ENCODE measurements at places on chromosomes 7 and 10.

DNA sequence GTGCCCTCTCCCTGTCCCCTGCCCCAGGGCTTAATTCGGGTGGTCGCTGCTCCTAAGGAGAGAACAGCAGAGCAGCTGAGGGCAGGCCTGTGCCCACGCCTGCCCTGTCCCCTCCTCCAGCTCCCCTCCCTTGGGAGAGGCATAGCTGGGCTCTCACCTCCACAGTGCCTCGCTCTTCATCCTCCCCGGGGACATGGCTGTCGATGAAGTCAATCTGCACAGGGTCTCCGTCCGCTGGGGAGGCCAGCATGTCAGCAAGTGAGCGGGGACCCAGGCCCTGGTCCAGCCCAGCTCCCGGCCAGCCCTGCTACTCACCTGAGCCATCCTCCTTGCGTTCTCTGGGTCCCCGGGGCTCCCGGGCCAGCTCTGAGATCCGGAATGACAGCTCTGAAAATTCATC is 3.8 kb upstream of the SAP25 start:
- no peak for DNase-seq

DNA sequence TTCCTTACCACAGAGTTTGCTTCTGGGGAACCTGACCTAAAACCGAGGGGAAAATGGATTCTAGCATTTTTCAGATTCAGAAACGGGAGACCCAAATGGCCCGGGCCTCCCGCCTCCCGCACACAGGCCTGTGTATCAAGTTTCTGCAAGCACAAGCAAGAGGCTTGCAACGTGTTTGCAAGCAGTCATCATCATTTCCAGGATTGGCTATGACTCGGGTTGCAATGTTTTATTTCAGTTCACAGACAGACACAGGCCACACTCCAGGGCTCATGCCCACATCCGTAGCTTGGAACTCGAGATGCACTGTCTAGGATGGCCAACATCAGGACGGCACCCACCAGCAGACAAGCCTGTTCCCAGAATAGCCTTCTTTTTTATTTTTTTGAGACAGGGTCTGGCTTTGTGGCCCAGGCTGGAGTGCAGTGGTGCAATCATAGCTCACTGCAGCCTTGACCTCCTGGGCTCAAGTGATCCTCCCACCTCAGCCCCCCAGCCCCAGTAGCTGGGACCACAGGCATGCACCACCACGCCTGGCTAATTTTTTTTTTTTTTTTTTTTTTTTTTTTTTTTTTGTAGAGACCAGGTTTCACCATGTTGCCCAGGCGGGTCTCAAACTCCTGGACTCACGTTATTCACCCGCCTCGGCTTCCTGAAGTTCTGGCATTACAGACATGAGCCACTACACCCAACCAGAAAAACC is 68.1 kb upstream of the FOXK1 start:
- no peak for DNase-seq

- DNase-seq: no peak
Observed at GRCh38 chr7:47712416-47712815, 130.5 kb upstream of the TNS3 start.

GRCh38 chr10:14543046-14543903 is 212.6 kb upstream of the FRMD4A start:
- no peak for DNase-seq

DNA sequence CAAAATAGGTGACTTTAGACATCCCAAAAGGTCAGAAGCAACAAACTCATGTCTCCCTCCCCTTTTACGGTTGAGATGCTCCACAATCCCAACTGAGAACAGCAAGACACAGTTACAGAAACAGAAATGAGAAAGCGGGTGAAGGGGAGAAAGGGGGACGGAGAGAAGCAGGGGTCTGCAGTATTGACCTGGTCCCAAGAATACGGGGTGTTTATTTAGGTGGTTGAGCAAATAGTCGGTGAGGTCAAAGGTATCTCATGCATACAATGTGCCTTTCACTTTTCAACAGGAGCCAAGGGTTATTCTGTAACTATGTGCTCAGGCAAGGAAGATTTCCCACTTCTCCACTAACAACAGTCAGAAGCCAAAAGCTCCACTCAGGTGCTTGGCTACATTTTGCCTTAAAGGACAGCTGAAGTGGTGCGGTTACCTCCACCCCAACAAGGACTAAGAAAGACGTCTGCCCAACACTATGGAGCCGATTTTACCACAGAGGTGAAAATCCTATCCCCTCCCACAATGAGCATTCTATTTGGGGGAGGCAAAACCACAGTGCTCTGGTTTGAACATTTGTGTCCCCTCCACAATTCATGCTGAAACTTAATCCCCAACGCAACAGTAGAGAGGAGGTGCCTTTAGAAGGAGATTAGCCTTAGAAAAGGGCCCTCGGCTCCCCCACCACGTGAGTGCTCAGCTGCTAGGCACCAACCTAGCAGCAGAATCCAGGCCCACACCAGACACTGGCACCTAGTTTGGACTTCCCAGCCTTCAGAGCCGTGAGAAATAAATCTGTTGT is 77.9 kb downstream of the PARD3 start:
- DNase-seq: no peak

DNA sequence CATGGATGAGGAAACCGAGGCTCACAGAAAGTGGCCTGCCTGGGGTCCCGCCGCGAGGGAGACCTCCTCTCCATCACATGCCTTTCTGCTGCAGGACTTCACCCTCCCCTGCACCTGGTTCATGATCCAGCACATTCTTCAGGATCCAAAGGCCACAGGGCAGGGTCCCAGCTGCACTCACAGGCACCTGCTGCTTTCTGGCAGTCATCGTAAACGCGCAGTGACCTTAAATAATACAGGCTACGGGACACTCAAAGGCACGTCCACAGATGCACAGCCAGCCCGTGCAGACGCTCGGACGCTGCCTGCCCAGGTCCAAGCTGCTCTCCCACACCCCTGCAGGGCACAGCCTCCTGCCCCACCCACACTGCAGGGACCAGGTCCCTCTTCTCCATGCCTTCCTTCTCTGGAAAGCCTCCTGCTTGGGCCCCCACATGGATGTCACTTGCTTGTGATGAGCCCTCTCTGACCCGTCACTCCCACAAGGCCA is 49.9 kb downstream of the CALML3 start:
- no peak for DNase-seq

DNA sequence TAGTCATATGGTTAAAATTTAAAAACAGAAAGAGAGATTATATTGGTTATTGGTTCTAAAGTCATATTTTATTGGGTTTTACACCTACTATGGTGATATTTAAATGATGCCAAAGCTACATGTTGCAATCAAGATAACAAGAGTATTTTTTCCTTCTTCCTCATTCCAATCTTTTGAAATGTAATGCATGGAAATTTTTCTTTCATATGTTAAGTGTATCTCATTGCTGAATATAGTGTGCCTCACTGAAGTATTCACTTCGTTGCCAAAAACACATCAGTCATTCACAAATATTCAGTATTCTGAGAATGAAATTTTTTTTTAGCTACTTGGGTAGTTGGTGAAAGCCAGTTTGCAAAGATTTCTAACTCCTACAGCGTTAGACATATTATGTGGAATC is 19.5 kb downstream of the HDAC9 start:
- DNase-seq: no peak

DNA sequence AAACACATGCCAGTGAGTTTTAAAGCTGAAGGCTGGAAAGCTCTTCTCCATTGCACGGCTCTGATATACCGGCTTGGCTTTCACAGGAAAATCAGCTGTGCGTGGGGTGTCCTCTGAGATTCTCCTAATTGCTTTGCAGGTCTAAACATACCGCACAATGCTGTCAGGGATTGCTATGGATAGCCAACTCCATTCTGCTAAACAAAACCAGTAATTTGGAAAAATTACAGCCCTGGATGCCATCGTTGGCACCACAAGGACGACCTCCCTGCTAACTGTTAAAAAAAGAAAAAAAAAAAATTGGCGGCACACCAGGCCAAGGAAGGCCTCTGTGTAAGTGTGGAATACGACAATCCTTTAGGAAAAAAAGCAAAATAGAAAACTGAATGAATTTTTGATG is 118.6 kb upstream of the ADARB2 start:
- DNase-seq: no peak

GRCh38 chr10:129472696-129473555 is 5.9 kb downstream of the MGMT start:
- no peak for DNase-seq

GRCh38 chr7:142263598-142264380 is 5.9 kb upstream of the PRSS58 start:
- DNase-seq: no peak

DNA sequence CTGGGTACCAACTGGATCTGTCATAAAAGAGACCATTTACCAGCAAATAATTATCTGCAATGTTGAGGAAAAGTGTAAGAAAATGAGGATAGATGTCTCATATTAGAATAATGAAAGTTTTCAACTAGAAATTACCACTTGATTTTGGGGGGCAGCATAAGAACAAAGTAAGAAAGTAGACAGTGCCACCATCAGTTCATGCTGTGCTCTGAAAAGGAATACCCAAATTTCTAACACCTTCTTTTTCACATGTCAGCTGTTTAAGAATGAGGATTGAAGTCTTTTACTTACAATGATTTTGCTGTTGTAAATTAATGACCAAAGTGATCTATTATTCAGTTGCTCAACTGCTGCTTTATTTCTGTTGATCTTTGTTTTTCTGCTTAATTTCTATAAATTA is 578.3 kb downstream of the ETV1 start:
- DNase-seq: no peak

DNA sequence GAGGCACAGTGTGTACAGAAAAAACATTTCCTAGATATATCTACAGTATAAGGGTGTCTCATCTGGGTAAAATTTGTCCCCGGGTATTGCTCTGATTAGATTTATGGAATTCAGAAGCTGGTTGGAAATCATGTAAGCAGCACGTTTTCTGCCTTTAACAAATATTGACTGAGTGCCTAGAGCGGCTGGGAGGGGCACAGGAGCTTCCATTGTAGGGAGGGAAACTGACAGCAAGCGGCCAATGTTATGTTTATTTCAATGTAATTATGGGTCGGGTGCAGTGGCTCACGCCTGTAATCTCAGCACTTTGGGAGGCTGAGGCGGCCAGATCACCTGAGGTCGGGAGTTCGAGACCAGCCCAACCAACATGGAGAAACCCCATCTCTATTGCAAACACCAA is 4.4 kb upstream of the RFC2 start:
- no peak for DNase-seq

DNA sequence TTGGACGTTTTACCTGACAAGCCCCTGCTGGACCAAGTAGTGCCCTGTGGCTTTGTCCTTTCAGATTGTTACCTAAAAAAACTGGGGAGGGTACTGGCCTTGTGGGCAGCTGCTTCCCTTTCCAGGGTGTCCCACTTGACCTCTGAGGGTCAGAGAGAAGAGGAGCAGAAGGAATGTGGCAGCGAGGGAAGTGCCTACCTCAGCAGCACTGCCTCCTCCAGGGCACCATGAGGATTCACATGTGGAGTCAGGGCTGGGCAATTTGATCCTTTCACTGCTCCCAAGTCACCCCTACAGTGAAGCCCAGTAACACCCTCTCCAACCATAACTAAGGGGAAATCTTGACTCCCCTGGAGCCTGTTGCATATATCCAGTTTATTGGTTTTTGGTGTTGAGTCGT is 64.6 kb downstream of the ITGB1 start:
- no peak for DNase-seq

GRCh38 chr7:47932466-47933037 is 15.7 kb downstream of the PKD1L1 start:
- no peak for DNase-seq

GRCh38 chr10:124605001-124605370 is 139.2 kb downstream of the FAM53B start:
- no peak for DNase-seq

GRCh38 chr7:72785166-72785955 is 42.6 kb downstream of the TYW1B start:
- no peak for DNase-seq

DNA sequence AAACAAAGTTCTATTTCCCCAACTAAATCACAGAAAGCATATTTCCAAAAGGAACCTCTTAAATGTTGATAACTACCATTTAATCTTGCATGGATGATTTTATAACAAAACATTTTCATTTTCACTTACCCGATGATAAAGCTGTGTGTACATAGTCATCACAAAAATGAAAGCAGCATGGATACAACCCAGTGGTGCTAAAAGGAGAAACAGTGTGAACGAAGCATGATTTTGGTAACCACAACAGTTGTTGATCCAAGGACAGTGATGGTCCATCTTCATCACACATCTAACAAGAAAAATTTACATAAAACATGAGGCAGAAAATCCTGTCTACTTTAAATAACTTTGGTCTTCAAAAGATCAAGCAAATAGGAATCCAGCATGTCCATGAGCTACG is 4.7 kb downstream of the ZDHHC6 start:
- DNase-seq: no peak

GRCh38 chr10:130040351-130040750 is 70.3 kb downstream of the C10orf143 start:
- no peak for DNase-seq

- DNase-seq: no peak
Observed at GRCh38 chr7:93515144-93515543, 59.4 kb downstream of the CALCR start.

DNA sequence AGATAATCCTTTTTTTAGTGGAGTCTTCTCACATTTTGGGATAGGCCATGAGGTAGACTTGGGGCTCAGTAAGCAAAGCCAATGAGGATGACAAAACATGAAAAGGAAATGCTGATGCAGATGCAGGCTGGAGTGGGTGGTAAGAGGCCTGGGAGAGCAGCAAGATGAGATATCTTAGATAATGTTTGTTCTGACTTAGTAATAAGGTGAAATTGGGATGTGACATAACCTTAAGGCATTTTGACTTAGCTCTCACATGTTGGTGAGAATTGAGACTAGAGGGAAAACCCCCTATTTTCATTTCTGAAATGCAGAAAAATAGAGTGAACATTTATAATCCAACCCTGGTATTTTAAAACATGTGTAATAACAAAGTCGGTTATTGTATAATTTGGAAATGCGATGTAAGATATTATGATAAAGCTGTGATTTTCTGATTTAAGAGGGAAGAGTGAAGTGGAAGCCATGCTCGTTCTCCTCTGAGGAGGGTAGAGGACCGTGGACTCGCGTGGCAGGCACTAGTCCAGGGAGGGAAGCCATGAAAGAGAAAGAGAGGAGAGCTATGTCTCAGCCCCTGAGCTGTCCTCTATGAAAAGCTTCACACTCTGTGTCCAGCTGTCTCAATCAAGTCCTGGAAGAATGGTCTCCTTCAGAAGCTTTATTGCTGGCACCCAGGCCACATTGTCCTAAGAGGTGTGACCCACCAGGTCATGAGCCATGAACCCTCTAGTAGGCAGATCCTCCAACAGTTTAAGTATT is 57.3 kb downstream of the ST7 start:
- peak; percentile 27 for DNase-seq

- DNase-seq: no peak
Observed at GRCh38 chr10:101357958-101358357, 4.0 kb downstream of the BTRC start.

GRCh38 chr7:43674559-43675436 is 54.5 kb downstream of the COA1 start:
- no peak for DNase-seq

GRCh38 chr7:100169147-100169850 is 882 bp upstream of the GAL3ST4 start:
- DNase-seq: no peak

- no peak for DNase-seq
Observed at GRCh38 chr7:7585241-7585928, 18.7 kb downstream of the MIOS start.

GRCh38 chr10:80561950-80562349 is 24.2 kb downstream of the SH2D4B start:
- DNase-seq: no peak

GRCh38 chr10:126177417-126178030 is 210.8 kb downstream of the ADAM12 start:
- DNase-seq: no peak

- DNase-seq: no peak
Observed at GRCh38 chr7:91324663-91325062, 60.4 kb downstream of the FZD1 start.

Data from GM10248 (cell line).